ENCODE measurements at places on chromosomes 5 and 9.

- DNase-seq: no peak
Observed at GRCh38 chr5:39390945-39391344, 26.6 kb upstream of the C9 start.

DNA sequence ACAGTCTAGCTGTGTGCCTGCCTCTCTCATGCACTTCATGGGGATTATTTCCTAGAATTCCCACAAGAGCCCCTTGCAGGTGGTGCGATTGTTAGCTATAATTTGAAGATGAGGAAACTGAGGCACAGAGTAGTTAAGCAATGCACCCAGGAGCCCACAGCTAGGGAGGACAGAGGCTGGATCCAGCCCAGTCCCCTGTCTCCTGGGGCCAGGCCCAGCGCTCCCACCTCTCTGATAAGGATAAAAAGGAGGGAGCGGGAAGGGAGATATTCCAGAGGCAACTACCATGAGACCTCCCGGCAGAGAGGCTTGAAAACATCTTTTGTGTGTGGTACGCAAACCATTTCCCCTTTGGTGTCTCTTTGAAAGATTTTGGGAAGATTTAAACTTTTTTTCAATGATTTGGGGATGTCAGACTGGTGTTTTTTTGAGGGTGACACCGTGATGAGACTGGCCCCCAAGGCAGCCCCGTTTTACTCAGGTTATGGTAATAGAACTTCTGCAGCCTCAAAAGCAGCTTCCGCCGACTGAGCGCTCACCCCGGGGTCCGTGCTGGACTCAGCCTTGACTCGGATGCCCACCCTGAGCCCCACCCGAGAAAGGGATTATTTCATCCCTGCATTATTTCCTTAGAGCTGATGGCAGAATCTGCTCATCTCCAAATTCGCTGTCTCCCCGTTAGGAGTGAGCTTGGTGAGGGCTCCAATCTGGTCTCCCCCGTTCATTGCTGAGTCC lies 144.7 kb upstream of the IER5L start:
- DNase-seq: no peak

DNA sequence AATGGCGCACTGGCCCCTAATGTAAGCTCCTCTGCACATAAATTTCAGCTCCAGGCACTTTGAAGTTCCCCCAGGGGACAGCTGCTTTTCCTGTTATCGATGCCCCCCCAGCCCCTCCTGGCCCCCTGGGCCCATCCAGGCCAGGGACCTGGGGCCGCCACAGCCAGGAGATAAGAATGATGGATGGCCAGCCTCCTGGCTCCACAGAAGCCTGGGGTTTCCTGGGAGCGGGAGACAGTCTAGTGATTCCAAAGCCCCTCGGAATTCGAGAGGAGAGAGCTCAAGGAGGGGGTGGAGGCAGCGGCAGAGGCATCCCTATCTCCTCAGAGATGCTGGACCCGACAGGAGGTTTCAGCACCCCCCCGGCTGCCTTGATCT lies 98.4 kb upstream of the HAND1 start:
- DNase-seq: no peak

GRCh38 chr5:181114844-181115778 lies 15.9 kb downstream of the OR2V1 start:
- DNase-seq: no peak

DNA sequence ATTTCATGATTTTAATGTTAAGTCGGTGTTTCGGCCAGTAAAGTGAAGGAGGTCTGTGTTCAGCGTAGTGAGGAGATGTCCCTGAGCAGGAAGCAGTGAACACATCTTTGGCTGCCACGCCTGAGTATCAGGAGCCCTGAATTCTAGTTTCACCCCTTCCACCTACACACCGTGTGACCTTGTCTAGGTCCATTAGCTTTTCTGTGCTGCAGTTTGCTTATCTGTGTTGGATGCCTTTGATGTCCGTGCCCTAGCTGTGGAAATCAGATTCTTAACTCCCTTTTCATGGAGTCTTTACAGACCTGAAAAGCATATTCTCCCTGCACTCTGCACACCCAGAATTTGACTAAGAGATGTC lies 601 bp downstream of the FBXO38 start:
- DNase-seq: no peak

Measured in stimulated activated CD8-positive, alpha-beta memory T cell treated with anti-CD3 and anti-CD28 coated beads, Interleukin-12 subunit alpha, Interleukin-12 subunit beta, amount 100 ng/mL, for 4 hours (primary cell).